Esophagus (tissue), 2 donors: ENCODE measurements at places on chromosomes 6 and 20. TPM values are rescaled to one million over a fixed set of nuclear protein-coding genes. Genes with fewer than 3 reads are reported as not detected.

OR2H2 gene
- not detected for polyA plus RNA-seq

TMEM200A gene
- 0.10 TPM for polyA plus RNA-seq

SIGLEC1 gene
- 1.1 TPM for polyA plus RNA-seq

TRIM15 gene
- not detected for polyA plus RNA-seq

SPATS1 gene
- polyA plus RNA-seq: not detected

TDRD6 gene
- 0.11 TPM for polyA plus RNA-seq

MUC21 gene
- 1,484 TPM for polyA plus RNA-seq

SPTLC3 gene
- 3.5 TPM for polyA plus RNA-seq

GFOD1 gene
- polyA plus RNA-seq: 6.8 TPM

C20orf204 gene
- 0.67 TPM for polyA plus RNA-seq

CCN5 gene
- polyA plus RNA-seq: 48.2 TPM

PTPRT gene
- polyA plus RNA-seq: under 0.01 TPM

CSTF1 gene
- polyA plus RNA-seq: 3.8 TPM

SLC4A11 gene
- polyA plus RNA-seq: 11.5 TPM

EDN1 gene
- 1.5 TPM for polyA plus RNA-seq

SLC35D3 gene
- polyA plus RNA-seq: 0.02 TPM

ENPP3 gene
- polyA plus RNA-seq: 0.10 TPM

HLA-DOB gene
- polyA plus RNA-seq: 0.75 TPM

SLC16A10 gene
- 0.18 TPM for polyA plus RNA-seq

TRAPPC3L gene
- polyA plus RNA-seq: 0.01 TPM

NKAPL gene
- 0.53 TPM for polyA plus RNA-seq

KIF25 gene
- 0.10 TPM for polyA plus RNA-seq

TP53INP2 gene
- polyA plus RNA-seq: 39.5 TPM

OR12D3 gene
- not detected for polyA plus RNA-seq

HLA-DMB gene
- 2.5 TPM for polyA plus RNA-seq

GDAP1L1 gene
- not detected for polyA plus RNA-seq

PBOV1 gene
- polyA plus RNA-seq: not detected

ATRN gene
- 5.1 TPM for polyA plus RNA-seq

ARFGAP1 gene
- polyA plus RNA-seq: 33.3 TPM

CD109 gene
- polyA plus RNA-seq: 7.9 TPM

BYSL gene
- 14.2 TPM for polyA plus RNA-seq

LY6G6D gene
- polyA plus RNA-seq: 1.3 TPM
